Esophagus squamous epithelium (tissue), 5 donors: ENCODE measurements at places on chromosomes 7 and 10.

DNA sequence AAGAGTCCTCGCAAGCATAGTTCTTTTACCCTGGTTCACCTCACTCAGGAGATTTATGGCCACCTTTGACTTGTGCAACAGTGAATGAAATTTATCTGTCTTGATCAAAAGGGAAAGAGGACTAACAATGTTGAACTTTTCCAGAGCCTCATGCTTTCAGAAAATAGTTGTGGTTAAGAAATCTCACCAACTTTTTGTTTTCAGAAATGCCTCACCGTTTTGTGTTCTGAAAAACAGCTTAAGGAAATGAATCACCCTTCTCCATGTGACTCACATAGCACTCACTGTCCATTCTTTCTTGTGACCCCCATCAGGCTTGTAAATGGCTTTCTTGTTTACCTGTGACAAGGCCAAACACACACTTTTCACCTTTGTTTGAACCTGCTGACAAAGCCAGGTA is 148.6 kb upstream of the FAM3C start:
- no peak for DNase-seq

DNA sequence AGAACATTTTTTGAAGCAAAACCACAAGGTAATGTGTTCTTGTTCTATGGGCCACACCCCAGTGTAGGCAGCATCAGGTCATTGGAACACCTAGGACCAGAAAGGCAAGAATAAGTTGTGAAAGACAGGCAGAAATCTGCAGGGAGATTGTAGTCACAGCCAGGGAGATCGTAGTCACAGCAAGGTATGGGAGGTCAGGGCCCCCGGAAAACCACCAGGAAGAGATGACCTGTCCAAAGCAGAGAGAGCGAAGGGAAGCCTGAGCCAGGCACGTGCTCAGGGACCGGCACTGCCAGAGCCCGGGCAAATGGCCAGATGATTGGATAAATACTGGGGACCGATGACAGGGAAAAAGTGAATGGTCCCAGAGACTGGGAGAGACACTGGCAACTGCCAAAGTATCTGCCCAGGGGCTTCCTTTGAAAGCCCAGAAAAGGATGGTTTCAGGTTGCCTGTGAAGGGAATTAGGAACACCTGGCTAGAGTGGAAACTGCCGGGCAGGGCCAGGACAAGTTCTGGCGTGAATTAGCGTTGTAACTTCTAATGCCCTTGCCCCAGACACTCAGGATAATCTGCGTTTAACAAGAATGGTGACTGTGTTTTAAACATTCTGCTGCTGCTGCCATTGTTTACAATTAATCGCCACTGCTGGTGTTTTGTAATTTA is 3.9 kb upstream of the NOBOX start:
- DNase-seq: no peak

DNA sequence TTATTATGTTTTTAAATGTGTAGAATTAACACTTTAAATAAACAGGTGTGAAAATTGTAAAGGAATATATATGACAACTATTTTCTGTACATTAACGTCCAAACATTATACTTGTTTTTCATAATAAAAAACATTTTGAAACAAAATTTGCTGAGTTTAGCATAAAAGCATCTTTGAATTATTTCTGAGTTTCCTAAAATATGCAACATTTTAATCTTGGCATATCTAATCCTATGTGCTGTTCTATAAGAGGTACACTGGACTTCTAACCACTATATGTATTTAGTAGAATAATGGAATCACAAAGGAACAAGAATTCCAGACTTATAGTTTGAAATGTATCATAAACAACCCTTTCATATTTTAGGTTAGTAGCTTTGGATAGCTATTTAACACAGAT is 16.6 kb downstream of the AKAP9 start:
- DNase-seq: no peak

GRCh38 chr7:106779877-106780276 is 85.2 kb upstream of the PIK3CG start:
- DNase-seq: no peak

GRCh38 chr7:50331564-50332208 is 27.2 kb downstream of the IKZF1 start:
- DNase-seq: no peak

DNA sequence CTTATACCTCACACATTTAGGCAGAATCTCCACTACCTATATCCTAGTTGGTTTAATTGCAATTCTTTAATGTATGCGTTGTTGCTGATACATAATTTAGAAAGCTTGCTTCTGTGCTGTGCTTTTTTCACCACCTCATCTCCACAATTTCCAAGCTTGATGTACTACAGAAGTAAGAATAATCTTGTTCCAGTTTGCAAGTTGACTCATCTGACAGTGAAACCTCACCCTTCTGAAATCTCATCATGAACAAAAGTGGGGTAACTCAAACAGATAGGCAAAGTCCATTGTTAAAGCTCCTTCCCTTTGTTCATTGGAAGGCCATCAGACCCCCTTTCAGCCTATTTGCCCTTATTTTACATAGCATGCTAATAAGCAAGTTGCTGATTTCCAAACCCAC is 13.6 kb downstream of the EIF4EBP2 start:
- DNase-seq: no peak

- DNase-seq: no peak
Measured at GRCh38 chr10:101833466-101833865, 10.1 kb downstream of the KCNIP2 start.

GRCh38 chr7:143239813-143240212 is 18.0 kb downstream of the TAS2R40 start:
- no peak for DNase-seq

GRCh38 chr10:79084012-79084971 is 15.5 kb downstream of the ZMIZ1 start:
- peak; percentile 46 for DNase-seq

- no peak for DNase-seq
Measured at GRCh38 chr10:102800611-102801335, 36.4 kb downstream of the CYP17A1 start.

DNA sequence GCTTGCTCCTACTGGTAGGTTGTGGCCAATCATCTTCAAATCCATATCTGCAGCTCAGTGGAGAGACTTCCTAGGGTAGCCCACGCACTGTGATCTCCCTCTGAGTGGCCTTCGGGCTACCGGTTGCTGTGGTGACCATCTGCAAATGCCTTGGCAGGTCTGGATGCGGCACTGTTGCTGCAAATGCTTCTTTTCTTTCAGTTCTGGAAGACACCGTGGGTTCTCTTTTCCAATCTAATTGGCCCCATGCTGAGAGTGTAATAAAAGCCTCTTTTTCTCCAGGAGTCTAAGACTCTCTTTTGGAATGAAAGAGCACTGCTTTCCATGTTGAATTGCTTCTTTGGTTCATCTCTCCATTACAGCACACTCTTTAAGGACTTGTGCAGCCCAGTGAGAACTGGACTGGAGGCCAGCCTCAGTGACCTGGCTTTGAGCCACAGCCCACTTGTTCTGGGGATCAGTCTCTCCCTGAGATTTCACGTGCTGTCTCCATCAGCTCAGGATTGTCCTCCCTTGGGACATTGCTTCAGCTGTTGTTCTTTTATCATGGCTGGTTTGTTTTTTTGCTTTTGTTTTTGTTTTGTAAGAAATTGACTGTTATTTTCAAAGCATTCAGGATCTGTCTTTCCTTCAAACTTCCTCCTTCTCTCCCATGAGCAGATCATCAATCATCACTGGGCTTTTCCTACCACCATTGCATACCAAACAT is 286.6 kb downstream of the BMPER start:
- no peak for DNase-seq

- no peak for DNase-seq
Measured at GRCh38 chr7:93196336-93196735, 29.9 kb downstream of the HEPACAM2 start.

- no peak for DNase-seq
Measured at GRCh38 chr7:24192691-24193090, 91.3 kb upstream of the NPY start.

GRCh38 chr10:44013981-44014380 is 365.3 kb upstream of the ZNF32 start:
- DNase-seq: no peak

- DNase-seq: no peak
Measured at GRCh38 chr10:34491678-34492077, 323.4 kb downstream of the PARD3 start.

GRCh38 chr7:139358541-139359365 is 941 bp upstream of the LUC7L2 start:
- DNase-seq: peak; percentile 56

- no peak for DNase-seq
Measured at GRCh38 chr10:63527401-63527800, 6.2 kb downstream of the REEP3 start.

- no peak for DNase-seq
Measured at GRCh38 chr7:22252016-22252415, 104.9 kb downstream of the RAPGEF5 start.

GRCh38 chr10:48464871-48465736 is 139.8 kb downstream of the ARHGAP22 start:
- no peak for DNase-seq
